Mesenteric fat pad (tissue), 1 donor: ENCODE measurements at places on chromosomes 4 and X. TPM values are rescaled to one million over a fixed set of nuclear protein-coding genes. Genes with fewer than 3 reads are reported as not detected.

- peak; percentile 79 for DNase-seq
Observed at GRCh38 chrX:107715331-107716117, 60.1 kb downstream of the TSC22D3 start.

GRCh38 chrX:6545712-6546111, 10.8 kb upstream of the VCX3A start:
- no peak for DNase-seq

- no peak for DNase-seq
Observed at GRCh38 chrX:115362334-115363095, 73.0 kb downstream of the LUZP4 start.

DNA sequence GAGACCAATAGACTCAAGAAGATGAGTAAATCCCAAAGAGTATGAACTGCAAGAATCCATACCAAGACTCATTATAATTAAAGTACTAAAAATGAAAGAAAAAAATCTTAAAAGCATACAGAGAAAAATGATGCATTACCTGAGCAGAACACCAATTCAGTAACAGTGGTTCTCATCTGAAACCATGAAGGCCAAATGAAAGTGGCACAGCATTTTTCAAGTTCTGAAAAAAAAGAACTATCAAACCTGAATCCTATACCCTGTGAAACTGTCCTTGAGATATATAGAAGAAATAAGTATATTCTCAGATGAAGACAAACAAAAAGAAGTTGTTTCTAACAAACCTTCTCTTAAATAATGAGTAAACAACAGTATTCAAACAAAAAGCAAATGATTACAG, 39.6 kb upstream of the TMPRSS11A start:
- no peak for DNase-seq

GRCh38 chr4:7861440-7861881, 78.2 kb downstream of the AFAP1 start:
- no peak for DNase-seq

DNA sequence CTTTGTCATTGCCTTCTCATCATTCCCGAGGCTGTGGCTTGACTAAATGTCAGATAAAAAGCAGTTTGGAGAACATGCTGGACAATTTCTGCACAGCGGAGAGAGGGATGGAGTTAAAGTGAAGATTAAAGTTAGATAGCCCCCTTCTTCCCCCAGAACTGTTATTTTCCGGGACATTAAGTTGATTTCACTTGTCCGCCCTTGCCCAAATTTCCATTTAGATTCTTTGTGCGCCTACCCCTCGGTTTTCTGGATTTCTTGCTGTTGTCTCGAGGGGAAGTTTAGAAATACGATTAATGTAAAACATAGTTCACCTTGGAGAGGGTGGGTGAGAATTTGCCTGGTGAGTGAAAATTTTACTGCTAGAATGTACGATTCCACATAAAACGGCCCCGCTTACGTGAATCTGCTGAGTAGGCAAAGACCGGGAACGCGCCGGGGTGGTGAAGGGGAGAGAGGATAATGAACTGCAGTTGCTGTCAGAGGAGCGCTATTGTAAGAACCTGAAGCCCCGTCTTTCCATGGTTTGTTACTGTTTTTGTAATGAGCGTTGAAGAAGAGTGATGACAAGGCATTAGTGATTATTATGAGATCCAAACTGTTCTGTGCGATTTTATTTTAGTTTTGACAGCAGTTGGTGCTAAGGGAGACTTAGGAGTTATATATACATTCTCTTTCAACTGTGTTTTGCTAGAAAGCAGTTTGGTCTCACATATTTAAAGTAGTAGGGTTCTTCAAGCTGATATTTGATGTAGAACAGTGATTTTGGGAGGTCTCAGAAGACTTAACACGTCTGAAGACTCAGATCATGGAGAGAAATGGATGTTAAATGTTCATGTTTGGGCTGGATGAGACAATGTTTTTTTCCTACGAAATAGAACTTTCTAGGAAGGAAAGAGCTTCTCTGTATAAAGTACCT, 73.0 kb downstream of the AFF1 start:
- no peak for DNase-seq

DNA sequence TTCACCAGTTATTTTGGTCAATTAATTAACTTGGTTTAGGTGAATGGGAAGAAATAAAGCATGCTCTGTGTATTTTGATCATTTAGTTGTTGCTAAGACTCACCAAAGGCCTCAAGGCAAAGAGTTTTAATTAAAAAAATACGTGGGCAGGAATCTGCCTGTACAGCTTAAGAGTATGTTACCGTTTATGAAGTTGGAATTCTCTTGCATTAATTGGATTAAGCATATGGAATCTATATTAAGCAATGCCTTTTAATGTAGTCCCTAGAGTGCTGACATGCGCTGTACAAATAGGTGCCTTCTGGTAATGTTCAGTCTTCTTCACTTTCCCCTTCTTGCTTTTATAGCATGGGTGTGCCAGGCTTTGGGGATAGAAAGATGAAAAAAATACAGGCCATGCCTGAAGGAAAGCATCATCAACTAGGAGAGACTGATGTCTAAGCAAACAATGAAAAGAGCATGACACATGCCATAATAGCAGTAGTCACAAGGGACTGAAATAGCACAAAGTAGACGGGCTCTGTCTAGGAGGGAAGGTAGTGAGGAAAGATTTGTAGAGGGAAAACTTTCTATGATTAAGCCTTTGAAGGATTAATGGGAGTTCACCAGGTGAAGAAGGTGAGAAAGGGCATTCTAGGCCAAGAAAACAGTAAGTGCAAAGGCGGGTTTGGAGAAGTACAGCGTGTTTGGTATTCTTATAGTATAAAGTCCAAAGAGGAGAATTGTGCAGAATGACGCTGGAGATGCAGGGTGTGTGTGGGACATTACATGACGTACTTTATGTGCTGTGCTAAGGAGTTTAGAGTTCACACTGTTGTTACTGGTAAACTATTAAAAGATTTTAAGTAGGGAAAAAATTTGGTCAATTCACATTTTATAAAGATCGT, 226.1 kb upstream of the ANXA3 start:
- no peak for DNase-seq

DNA sequence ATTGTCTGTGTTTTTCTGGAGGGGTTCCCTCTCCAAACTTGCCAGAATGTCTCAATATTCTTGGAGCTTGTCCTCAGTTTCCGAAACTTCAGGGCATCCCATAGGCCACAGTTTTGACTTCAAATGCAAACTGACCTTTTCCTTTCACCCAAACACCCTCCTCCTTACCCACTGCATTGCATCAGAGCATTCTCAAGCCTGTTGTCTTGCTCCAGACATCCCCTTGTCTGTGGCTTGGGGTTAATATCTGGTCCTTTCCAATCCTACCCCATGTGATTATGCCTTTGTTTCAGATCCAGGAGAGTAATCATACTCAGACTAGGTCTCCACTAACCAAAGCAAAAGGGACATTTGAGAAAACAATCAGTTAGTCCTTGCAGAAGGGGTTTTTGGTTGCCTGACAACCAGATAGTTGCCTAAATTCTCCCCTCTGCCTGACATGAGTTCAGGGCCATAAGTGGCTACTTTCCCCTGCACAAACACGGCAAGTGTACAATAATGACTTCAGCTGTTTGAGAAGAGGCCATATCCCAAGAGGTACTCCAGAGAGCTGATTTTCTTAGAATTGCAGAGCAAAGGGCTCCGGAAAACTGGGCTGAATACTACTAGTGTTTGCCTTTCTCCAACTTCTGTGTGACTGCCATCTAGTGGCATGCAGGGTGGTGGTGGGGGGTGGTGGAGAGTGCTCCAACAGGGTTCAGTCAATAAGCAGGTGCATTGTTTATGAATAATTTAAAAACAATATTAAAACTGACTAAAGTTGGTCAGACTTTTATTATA, 130.2 kb downstream of the CHRDL1 start:
- no peak for DNase-seq

GRCh38 chr4:52051213-52051614, at the start of gene SPATA18:
Gene SPATA18, plus strand, starts transcription at chr4:52051304. Its CDS starts 401 bp downstream, at chr4:52051705.
- no peak for DNase-seq

Gene FGG
- total RNA-seq = not detected

- no peak for DNase-seq
Observed at GRCh38 chr4:112492321-112492720, 23.7 kb downstream of the NEUROG2 start.

Gene MAGEA1
- total RNA-seq = not detected

Gene CXorf49
- total RNA-seq = not detected

DNA sequence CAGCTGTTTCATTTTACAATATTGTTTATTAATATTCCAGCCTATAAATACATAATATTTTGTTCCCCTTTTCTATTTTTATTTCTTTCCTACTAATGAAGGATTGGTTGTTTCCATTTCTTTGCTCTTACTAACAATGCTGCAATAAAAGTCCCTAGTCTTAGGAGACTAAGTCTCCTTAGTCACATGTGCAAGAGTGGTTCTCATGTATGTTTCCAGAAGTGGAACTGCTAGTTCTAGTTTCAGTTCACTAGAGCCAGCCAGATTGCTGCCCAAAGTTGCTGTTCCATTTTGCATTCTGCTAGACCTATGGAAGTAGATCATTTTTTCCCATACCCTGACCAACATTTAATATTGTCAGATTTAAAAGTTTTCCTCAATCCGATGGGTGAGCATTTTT, 44.3 kb downstream of the CNGA1 start:
- DNase-seq = no peak

DNA sequence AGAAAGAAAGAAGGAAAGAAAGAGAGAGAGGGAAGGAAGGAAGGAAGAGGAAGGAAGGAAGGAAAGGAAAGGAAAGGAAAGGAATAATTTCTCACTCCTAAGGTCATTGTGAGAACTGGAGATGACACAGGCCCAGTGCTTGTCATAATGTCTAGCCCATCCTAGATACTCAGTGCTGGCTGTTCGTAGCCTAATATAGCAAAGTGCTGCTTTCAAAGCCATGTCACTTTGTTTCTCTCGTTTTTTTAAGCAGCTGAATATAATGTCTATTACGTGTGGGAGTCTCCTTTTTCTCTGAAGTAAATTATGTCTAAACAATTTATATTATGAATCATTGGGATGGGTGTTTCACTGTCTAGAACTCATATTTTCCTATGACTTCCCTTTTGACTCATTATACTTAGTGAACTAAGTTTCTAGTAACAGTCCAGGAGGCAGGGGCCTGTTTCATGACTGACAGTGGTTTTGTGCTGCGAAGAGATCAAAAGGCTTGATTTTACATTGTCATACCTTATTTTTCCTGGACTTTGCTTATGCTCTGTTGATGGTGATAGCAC, 327.0 kb upstream of the ZFP42 start:
- no peak for DNase-seq

- DNase-seq = no peak
Observed at GRCh38 chr4:30094887-30095286, 625.3 kb upstream of the PCDH7 start.

DNA sequence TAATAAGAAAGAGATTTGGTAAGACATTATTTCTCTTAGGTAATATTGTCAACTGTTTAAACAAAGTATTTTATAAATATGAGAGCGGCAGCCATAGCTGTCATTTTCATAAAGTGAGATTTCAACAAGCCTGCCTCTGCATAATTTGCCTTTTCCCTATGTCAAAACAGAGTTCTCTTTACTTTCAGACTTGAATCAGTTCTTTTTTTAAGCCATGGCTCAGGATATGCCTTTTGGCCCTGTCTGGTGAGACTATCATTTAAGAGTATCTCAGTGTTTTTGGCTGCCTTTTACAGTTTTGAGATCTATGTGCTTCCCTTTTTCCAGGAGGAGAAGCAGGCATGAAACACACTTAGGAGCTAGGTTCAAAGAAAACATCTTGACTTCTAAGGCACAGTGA, 7.5 kb upstream of the GUCY1A1 start:
- DNase-seq = no peak

DNA sequence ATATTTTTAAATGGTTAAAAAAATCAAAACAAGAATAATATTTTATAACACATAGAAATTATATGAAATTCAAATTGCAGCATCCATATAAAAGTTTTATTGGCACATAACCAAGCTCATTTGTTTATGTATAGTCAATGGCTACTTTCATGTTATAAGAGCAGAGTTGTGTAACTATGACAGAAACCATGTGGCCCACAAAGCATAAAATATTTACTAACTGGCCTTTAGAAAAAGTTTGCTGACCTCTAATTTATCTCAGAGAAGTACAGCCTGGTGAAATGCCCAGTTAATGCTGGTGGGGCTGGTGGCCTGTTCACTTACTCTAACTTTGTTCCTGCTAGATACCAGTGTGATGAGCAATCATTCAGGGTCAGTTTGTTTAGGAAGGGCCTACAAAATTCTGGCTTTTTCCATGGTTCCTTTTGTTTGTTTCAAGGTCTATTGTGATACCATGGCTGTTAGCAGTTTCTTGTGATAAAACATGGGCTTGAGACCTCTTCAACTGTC, 104.6 kb downstream of the PPP1R2C start:
- DNase-seq = no peak

- no peak for DNase-seq
Observed at GRCh38 chr4:48681856-48682255, 98.2 kb downstream of the FRYL start.

DNA sequence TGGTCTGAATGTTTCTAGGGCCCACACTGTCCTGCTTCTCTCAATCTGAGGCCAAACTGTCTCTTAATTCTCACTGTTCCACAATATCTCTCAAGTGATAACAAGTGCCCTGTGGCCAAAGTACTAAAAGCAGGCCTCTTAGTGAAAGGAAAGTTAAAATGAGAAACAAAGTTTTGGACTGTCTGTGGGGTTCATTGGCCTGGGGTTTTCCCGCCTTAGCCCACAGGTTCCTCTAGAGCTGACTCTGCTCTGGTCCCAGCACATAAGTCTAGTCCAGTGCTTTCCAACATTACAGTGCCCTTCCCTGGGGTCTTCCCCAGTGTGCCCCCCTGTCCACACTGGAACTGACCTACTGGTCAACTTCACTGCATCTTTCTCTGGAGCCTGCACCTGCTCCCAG, 6.3 kb downstream of the MAGEB1 start:
- no peak for DNase-seq

Gene HSFX3
- not detected for total RNA-seq

- DNase-seq = no peak
Observed at GRCh38 chrX:51035746-51036145, 125.2 kb downstream of the BMP15 start.

DNA sequence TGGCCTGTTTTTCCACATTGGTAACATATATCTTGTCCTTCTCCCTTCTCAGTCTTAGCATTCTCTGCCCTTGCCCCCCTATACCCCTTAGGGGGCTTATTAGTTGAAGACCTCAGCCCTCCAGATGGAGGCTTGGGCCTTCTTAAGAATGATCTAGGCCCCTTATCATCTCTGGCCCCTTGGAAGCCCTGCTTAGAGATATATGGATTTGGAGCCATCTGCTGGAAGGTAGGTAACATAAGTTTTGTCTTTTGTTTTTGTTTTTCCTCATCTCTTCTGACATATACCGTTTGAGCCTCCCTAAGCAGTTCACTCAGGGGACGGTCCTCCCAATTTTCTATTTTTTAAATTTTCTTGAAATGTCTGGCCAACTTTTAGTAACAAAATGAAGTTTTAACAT, 48.3 kb upstream of the NAP1L2 start:
- DNase-seq = no peak

Gene TMEM271
- total RNA-seq = not detected

Gene WDR44
- 15.3 TPM for total RNA-seq

DNA sequence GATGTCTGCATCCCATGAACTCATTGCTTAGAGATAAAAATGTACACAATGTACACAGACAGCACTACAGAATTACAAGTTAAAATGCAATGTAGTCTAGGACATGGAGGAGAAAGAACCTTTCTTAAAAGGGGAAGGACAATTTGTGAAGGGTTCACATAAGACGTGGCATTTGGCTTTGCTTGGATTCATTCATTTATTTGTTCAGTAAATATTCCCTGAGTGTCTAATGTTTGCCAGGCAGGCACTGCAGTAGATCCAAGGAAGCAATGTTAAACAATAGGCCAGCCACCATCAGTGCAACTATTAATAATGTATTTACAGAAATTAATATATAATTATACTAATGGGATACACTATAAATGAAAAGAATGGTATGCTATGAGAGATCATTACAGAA, 94.4 kb downstream of the GRIA2 start:
- DNase-seq = no peak
